Effector CD8-positive, alpha-beta T cell (primary cell): ENCODE measurements at places on chromosomes 16 and 17.
A peak's percentile ranks its signal among the peaks of the same experiment; 100 is the strongest.

- no peak for DNase-seq
These were observed 553 bp upstream of the RAB11FIP4 start for GRCh38 chr17:31390748-31391495.

DNA sequence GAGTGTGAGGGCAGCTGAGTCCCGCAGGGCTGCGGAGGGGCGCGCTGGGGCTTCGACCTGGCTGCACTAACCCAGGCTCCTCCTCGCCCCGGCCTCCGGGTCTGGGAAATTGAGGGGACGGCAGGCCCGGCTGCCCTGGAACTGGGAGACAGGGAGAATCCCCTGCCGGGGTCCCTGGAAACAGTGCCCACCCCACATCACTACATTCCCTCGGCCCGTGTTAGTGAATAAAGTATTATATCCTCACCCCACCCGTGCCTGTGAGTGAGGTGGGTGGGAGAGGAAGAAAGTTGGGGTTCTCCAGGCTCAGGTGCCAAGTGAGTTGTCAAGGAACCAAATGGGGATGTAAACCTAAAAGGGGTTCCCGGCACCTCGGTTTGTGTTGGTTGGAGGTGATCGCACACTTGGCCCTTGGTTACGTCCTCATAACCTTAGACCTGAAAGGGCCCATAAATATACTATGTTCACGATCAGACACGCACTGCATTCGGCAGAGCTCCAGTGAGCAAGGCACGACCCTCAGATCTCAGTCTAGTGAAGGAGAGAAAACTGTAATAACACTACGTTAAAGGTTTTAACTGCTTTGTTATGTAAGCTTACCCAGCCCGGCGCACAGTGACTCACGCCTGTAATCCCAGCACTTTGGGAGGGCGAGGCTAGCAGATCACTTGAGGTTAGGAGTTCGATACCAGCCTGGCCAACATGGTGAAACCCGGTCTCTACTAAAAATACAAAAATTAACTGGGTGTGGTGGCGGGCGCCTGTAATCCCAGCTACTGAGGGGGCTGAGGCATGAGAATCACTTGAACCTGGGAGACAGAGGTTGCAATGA is 11.2 kb downstream of the ZNF771 start:
- DNase-seq = no peak

DNA sequence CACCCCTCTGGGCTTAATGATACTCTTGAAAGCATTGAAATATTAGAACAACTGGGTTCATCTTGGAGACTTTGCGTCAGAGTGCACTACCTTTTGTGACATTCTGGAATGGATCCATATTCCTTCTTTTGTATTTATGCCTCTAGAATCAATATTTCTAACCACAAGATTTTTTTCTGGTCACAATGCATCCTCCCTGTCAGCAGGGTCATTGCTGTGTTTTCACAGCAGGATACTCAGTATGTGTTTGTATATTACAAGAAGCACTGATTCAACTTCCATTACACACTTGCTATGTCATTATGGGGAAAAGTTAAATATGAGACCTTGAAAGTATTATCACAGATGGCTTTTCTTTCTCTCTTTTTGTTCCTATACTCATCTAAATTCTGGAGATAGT is 370.0 kb downstream of the HS3ST3B1 start:
- DNase-seq = no peak

GRCh38 chr17:19755821-19756510 is 7.9 kb upstream of the ALDH3A1 start:
- no peak for DNase-seq

DNA sequence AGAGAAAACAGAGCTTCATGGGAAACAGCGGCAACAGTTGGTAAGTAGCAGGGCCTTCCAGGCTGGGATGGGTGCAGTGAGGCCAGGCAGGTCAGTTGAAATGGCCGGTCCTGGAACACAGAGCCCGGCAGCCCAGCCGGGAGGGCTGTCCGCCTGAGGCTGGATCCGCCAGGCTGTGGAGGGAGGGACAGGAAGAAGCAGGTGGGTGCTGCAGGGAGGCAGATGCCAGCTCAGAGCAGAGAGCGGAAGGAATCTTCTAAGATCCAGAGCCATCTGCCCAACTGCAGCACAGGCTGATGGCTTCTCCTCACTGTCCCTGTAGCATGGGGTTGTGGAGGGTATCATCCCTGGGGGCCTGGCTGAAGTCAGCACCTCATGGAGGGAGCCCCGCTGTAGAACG is 599 bp downstream of the RNF112 start:
- DNase-seq = no peak

- DNase-seq = no peak
These were observed 1.4 kb downstream of the PYDC1 start for GRCh38 chr16:31215287-31216162.

DNA sequence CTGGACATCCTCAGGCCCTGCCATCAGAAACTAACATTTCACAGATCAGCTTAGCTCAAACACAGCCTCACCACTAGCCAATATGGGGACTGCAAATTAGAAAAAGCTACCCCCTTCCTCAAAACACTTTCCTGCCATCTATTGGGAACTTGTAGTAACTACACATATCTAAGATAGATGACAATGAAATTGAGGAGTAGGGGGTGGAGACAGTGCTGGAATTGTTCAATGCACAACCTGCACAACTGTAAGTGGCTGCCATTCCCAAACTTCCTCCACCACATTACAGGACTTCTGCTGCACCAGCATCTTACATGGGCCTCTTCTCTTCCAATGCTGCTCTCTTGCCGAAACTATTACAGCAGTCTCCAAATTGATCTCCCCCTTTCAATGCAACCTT is 21.9 kb downstream of the AIPL1 start:
- DNase-seq = no peak

DNA sequence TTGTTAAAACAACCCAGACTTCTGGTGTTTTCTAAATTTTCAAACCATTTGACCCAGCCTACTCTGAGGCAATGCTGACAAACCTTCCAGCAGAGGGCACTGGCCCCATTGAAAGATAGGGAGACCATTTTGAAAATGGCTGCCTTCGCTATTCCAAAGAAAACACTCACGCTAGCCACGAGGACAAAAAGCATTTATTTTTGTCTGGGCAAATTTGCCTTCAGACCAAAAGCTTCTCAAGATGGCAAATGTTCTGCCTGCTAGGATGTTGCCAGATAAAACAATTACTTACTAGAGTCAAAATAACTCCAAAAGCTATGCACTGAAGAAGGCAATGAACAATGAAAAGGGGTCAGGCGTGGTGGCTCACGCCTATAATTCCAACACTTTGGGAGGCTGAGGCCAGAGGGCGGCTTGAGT is 296.7 kb upstream of the IRX5 start:
- no peak for DNase-seq

DNA sequence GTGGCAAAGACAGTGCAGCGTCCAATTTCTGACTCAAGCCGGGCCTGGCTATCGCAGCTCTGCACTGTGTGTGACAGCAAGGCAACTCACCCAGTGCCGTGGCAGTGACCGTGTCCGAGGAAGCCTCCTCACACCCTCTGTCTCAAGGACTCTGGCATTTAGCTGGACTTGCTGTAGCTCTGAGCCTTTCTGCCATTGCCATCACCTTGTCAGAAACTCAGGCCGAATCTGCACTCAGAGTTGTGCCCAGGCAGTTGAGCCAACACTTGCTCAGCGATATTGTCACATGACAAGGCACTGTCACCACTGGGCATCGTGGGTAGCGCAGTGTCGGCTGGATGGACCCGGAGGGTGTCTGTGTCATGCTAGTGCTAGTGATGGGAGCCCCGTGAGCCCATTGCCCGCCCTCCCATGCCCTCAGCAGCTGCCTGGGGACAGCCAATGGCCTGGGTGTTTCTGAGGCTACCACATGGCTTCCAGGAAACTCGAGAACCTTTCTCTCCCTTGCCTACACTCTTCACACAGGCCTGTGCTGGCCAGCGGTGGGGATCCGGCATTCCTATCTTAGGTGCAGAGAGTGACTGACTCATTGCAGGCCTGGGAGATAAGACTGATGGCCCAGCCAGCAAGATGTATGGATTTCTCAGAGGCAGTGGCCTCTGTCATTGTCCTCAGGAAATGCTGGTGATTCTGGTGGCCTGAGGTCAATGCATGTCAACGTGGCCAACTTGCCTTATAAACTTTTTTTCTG is 22.1 kb upstream of the STH start:
- DNase-seq = no peak

DNA sequence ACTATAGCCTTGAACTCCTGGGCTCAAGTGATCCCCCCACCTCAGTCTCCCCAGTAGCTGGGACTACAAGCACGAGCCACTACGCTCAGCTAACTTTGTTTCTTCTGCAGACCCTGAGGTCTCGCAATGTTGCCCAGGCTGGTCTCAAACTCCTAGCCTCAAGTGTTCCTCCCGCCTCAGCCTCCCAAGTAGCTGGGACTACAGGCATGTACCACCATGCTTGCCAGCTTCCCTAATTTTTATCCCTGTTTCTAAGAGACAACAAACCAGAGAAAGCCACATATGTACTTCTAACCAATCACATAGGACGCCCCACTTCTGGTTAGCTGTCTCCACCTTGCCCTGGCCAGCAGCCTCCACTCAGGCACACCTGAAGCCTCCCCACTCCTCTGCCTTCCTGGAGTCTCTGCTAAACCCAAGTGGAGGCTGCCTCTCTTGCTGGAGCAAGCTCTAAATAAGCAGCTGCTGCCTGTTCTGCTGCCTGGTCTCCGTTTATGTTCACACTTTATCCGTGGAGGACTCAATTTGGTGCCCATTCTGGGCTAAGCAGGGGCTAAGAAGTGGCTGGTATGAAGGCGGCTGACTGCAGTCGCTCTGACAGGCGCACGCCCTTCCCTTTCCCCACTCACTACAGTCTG is 24.7 kb downstream of the NSMCE1 start:
- DNase-seq = no peak

DNA sequence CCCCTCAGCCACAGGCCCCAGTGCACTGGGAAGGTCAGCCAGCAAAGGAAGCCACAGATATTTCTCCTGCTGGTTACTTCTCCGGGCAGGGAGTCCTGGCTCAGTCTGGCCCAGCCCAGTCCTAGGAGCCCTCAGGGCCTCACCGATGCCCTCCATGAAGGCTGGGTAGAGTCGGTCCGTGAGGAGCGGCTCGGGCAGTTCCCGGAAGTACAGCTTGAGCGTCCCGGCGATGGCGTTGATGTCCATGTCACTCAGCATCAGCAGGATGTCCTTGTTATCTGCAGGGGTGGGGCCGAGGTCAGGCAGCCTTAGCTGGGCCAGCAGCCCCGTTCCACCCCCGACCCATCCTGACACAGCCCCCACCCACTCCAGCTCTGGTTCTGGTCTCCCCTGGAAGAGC is 13.7 kb downstream of the TIMM22 start:
- DNase-seq = no peak

- DNase-seq = no peak
These were observed 137.0 kb upstream of the SOX9 start for GRCh38 chr17:71983828-71984227.

GRCh38 chr17:34874478-34874877 is 86.8 kb downstream of the CCT6B start:
- no peak for DNase-seq

DNA sequence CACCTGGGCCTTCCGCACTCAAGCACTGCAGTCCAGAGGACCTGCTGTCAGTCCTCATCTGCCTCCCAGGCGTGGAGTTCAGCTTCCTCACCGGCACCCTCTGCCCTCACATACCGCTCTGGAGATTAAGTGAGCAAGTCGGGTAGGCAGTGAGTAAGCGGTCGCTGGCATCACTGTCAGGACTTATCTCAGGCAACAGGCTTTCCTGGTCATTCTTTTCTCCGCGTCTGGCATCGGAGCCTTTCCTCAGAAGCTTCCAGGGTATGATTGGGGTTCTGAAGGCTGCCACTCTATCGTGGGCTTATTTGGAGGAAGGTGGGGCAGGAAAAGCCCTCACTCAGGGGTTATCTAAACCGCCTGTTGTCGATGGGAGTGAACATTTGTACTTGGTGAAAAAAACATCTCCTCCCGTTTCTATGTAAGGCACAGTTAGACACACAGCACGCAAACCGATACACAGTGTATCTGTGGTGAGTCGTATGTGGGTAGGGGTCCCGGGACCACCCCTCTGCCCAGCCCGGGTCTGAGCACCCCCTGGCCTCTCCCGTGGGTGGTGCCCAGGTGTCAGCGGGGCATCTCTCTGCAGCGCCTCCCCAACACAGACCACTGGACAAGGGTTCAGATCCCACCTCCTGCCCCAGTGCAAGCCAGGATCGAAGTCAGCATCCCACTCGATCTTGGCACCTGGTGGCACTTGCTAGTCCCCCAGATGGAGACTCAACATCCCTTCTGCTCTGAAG is 92.5 kb upstream of the PLCG2 start:
- no peak for DNase-seq

DNA sequence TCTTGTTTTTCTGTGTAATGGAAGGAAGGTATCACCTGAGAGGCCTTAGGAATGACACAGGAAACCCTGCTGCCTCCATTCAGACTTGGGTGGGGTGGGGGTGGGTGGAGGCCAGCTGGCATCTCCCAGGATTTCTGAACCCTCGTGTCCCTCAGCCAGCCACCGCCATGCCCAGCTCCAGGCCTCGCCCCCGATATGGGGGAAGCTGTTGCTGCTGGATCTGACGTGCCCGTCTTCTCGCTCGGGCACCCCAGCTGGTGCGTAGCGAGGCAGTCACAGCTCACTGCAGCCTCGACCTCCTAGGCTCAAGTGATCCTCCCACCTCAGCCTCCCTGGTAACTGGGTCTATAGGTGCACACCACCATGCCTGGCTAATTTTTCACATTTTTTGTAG is 220.0 kb upstream of the CHMP6 start:
- DNase-seq = no peak

GRCh38 chr16:1054660-1055556 is 17.6 kb upstream of the SSTR5 start:
- no peak for DNase-seq

DNA sequence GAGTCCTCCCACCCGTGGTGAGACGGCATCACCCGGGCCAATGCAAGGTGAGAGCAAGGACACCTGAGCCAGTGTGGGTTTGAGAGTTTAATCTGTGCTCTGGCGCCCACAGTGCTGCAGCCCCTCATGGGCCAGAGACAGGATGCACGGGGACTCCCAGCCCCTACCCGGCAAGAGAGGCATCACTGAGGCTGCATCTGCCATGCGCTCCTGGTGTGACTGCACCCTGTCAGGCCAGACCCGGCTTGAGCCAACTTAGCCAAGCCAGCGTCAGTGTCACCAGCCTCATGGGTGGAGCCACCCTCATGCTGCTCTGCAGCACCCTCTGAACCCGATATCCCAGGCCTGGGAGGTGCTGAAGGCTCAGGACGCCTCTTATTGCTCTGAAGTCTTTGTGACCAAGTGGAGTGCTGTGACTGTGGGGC is 1.3 kb upstream of the BRICD5 start:
- no peak for DNase-seq

GRCh38 chr17:43579566-43580140 is 33.5 kb upstream of the ETV4 start:
- no peak for DNase-seq

- peak; percentile 12 for DNase-seq
These were observed 2.3 kb upstream of the BORCS6 start for GRCh38 chr17:8192070-8192815.

- no peak for DNase-seq
These were observed 6.0 kb upstream of the RNF213 start for GRCh38 chr17:80254396-80255251.

DNA sequence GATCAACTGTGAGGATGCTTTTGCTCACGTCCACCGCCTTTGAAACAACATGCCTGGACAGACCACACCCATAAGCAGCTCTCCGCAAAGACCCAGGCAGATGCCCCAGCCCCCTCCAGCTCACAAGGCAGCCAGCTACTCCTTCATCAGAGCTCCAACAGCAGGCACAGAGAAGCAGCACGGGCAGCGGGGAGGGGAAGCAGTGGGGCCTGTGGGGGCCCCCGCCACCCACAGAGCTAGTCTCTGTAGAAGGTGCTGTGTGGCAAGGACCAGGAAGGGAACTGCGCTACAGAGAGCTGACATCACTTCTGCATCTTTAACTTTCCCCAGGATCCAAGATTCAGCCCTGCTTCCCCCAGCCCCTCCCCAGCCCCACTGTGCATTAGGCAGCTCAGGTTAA is 10.0 kb upstream of the SCNN1G start:
- DNase-seq = no peak

- no peak for DNase-seq
These were observed 89.4 kb downstream of the C16orf78 start for GRCh38 chr16:49462989-49463371.
